Activated naive CD4-positive, alpha-beta T cell treated with anti-CD3 and anti-CD28 coated beads, Interleukin-2, amount 50 U/mL, for 16 hours (primary cell): ENCODE measurements at places on chromosomes 2 and 18.

GRCh38 chr18:48889115-48889941, 61.4 kb downstream of the SMAD7 start:
- peak; percentile 3 for DNase-seq

GRCh38 chr2:194465641-194466040, 1191.4 kb upstream of the SLC39A10 start:
- no peak for DNase-seq

DNA sequence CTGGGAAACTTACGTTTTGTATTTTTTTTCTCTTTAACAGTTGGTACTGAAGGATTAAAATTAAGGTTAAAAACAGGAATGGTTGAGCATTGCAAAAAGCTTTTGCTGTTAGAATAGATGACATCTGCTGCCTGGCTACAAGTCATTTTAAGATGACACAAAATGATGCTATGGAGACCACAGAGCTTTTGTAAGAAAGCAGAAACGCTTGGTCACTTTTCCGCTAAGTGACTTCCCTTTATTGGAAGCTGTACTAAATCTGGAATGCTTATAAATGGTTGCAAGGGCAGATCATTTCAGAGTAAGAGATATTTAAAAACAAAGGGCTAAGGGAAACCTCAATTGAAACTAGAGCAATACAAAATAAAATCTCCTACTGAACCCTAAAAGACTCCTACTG, 544.0 kb downstream of the STK39 start:
- no peak for DNase-seq

- DNase-seq, result no peak
Measured at GRCh38 chr2:7844414-7844965, 837.4 kb upstream of the ID2 start.

GRCh38 chr2:151664520-151664919, 69.8 kb downstream of the NEB start:
- no peak for DNase-seq

DNA sequence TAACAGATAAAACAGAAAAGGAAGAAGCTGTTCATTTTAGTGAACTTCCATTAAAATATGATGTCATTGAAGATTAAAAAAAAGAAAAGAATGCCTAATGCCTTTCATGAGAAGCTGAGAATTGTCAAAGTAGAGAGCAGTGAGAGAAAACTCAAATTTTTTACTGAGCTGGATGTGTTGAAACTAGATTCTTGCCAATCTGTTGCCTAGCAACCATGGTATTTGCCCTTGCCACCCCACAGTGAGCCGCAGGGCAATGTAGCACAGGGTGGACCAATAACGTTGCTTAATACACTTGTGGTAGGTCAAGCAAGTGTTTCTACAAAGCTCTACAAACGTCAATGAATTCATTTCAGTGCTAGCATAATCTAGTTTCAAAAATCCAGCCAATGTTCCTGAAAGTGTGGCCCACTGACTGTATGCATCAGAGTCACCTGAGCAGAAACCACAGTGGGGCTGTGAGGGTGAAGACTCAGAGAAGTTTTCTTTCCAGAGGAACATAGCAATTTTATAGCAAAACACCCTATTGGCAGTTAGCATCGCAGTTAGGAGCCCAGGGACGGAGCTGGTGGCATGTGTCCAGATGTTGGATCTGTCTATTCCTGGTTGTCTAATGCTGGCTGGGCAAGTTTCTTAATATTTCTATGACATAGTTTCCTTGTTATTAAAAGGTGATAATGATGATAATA, 132.2 kb downstream of the DOCK10 start:
- no peak for DNase-seq
